ENCODE measurements at places on chromosomes 1 and 21.

- DNase-seq = no peak
Observed at GRCh38 chr1:29626066-29626465, 389.7 kb downstream of the PTPRU start.

GRCh38 chr1:213418268-213419071 is 367.4 kb downstream of the RPS6KC1 start:
- DNase-seq = no peak

- no peak for DNase-seq
Observed at GRCh38 chr1:172778456-172779455, 119.9 kb downstream of the FASLG start.

- no peak for DNase-seq
Observed at GRCh38 chr1:43970502-43970901, 692 bp downstream of the DPH2 start.

DNA sequence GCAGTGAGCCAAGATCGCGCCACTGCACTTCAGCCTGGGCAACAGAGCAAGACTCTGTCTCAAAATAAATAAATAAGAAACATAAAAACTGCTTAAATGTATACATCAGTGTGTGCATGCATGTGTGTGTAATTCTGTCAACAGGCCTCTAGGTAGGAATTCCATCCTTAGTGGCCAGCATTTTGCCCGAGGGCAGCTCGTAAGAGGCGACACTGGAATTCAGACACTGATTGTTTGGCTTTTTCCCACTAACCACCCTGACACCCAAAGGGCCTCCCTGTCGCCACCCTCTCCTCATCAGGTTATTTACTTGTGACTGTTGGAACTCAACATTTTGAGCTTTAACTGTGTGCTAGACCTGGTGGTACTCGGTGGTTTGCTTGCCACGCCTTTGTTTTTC is 64.0 kb upstream of the KIF1B start:
- no peak for DNase-seq

GRCh38 chr1:226061841-226062557 is 517 bp upstream of the H3-3A start:
- peak; percentile 38 for DNase-seq

DNA sequence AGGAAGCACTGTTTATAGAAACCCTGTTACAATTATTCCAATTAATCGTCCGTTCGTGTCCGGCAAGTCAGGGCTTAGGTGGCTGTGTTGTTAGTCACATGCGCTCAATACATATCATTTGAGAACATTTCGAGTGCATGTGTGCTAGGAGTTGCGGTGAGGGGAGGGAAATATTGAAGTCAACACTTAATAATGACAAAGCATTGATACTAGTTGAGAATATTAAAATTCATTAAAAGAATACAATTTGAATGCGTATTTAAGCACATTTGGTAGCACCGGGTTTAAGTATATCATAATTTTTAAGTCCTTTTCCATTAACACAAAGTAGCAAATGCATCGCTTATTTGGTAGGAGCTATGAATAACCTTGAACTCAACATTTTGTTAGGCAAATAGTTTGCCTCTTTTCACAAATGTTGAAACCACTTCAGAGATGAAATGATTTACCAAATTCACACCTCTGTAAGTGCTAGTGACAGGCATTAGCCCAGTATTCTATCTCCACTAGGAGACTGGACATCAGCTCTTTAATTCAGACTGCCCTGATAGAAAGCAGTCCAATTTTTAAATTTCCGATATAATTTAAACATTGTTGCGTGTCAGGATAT is 1.1 kb upstream of the SERBP1 start:
- DNase-seq = no peak

- no peak for DNase-seq
Observed at GRCh38 chr1:1083416-1084371, 9.6 kb upstream of the RNF223 start.

GRCh38 chr1:203367057-203367456 is 16.1 kb upstream of the FMOD start:
- no peak for DNase-seq

- no peak for DNase-seq
Observed at GRCh38 chr21:33291686-33292085, 25.5 kb downstream of the IL10RB start.

DNA sequence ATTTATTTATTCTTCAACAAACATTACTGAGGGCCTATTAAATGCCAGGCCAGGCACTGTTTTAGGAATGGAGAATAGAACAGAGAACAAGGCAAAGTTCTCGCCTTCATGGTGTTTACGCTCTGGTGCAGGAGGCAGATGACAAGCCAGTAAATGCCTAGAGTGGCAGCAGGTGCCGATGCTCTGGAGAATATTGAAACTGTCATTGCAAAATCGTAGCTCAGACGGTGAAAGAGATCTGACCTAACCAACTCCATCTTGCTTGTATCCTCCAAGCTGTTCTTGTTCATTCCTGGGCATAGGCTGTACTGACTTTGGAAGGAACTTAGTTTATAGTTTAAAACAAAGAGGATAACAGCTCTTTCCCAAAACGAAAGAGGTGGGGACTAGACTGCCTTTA is 13.5 kb upstream of the ENO1 start:
- DNase-seq = no peak

DNA sequence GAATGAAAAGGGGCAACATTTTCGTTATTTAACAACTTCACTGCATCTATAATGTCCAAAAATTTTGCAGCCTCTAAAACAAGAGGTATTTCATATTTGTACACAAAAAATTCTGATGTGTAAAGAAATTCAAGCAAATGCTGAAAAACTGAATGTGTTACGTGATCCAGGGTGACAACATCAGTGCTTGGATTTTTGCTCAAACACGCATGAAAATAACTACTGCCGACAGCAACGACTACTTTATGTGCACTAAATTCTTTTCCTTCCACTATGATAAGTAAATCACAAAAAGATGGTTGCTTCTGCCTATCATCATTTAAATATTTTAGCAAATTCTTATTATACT is 53.4 kb upstream of the ASPM start:
- no peak for DNase-seq

- no peak for DNase-seq
Observed at GRCh38 chr1:180923887-180924286, 11.2 kb downstream of the KIAA1614 start.

- no peak for DNase-seq
Observed at GRCh38 chr1:9349331-9349851, 56.7 kb downstream of the SPSB1 start.

GRCh38 chr21:23452384-23453083 is 2154.7 kb downstream of the MRPL39 start:
- no peak for DNase-seq

- no peak for DNase-seq
Observed at GRCh38 chr1:14954210-14954609, 199.3 kb upstream of the TMEM51 start.

DNA sequence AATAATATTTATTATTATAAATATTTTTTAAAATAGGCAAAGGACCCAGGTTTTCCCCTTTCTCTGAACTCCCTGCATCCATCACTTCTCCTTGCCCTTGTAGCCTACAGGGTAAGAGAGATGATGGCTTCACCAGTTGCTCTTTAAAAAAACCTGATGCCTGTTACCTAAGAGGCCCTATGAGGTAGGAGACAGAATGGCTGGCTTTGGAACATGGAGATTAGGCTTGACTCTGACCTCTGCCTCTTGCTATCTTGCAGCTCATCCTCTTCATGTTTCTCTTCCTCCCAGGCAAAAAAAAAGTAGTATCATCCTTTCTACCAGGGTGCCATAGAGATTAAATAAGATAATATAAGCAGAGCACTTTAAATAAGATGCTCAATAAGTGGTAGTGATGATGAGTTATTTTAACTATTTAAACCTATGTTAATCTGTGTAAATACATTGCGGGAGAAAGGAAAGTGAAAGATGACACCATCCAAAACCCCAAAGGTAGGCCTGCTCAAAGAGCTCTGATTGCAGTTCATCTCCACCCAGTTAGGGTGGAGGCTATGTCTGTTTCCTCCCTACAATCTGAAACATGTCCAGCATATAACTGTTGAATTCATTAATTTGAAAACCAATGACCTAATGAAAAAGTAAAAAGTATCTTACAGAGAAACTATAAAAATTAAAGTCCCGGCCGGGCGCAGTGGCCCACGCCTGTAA is 51.8 kb downstream of the RGS2 start:
- no peak for DNase-seq

GRCh38 chr1:233433436-233434210 is 106.1 kb downstream of the MAP3K21 start:
- no peak for DNase-seq

- DNase-seq = no peak
Observed at GRCh38 chr1:58000116-58000515, 546.4 kb downstream of the OMA1 start.

- no peak for DNase-seq
Observed at GRCh38 chr1:240234485-240235210, 143.0 kb downstream of the FMN2 start.

- DNase-seq = no peak
Observed at GRCh38 chr1:66623812-66624211, 89.9 kb downstream of the SGIP1 start.

- DNase-seq = no peak
Observed at GRCh38 chr1:235513495-235514366, 9.5 kb upstream of the B3GALNT2 start.

DNA sequence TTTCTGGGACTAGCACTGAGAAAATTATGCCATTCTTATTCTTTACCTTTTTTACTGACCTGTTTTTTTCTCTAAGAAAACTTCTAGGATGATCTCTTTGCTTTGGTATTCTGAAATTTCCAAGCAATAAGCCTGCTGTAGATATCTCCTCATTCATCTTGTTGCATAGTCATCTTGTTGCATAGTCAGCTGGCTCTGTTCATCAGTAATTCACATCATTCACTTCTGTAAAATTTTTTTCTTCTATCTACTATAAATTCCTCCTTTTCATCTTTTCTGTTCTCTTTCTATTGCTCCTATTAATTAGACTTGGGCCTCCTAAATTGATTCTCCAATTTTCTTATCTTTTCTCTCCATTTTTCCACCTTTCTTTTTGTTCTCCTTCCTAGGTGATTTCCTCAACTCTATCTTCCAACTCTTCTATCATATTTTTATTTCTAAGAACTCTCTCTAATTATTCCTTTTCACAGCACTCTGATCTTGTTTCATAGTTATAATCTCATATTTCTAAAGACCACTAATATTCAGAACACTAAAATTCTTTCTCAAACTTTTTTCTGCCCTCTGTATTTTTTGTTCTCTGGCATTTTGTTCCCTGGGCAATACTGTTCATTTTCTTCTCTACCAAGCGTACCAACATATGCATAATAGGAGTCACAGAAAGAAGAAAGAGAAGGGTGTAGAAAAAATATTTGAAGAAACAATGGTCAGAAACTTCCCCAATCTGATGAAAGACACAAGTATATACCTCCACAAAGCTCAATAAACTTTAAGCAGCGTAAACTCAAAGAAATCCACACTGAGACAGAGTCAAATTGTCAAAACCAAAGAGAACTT is 17.7 kb downstream of the TUT4 start:
- DNase-seq = no peak

DNA sequence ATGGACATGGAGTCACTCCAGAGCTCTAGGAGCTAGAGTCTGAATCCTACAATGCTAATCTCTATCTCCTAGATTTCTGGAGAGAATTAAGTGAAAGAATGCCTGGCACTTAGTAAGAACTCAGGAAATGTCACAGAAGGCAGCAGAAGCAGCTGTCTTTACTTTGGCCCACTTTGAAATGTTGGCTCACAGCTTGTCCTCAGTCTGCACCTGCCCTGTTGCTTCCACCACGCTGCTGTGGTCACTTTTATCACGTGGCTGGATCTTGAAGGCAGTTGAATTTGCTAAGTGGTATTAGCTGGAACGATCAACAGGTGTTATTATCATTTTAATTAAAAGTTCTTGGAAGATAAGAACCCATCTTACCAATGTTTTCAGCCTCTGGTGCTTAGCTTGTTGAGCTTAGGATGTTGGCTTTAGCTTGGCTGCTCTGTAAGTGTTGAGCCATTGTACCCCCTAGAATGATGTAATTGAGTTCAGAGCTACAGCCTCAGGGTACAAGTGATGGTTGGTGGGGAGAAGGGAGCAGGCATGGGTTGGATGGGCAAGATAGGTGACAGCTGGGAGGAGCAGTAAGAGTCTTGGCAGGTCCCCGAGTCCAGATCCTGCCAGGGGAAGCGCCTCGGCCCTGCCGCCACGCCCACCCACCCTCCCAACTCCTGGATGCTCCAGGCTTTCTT is 41.9 kb upstream of the EPS8L3 start:
- no peak for DNase-seq

GRCh38 chr1:154594811-154595210 is 13.2 kb downstream of the ADAR start:
- DNase-seq = no peak

DNA sequence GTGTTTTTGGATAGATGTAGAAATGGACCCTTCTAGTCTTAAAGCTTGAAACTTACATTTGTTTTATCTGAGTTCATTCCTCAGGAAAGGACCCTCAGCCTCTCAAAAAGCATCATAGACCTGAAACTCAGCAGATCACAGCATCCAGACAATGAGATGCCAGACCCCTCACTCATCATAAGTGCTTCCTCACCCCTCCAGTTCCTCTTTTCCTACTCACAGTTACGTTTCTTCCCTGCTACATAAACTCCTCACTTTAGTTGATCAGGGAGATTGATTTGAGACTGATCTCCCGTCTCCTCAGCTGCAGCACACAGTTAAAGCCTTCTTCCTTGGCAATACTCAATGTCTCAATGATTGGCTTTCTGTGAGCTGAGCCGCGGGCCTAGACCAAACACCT is 282.0 kb downstream of the FAM72C start:
- no peak for DNase-seq

DNA sequence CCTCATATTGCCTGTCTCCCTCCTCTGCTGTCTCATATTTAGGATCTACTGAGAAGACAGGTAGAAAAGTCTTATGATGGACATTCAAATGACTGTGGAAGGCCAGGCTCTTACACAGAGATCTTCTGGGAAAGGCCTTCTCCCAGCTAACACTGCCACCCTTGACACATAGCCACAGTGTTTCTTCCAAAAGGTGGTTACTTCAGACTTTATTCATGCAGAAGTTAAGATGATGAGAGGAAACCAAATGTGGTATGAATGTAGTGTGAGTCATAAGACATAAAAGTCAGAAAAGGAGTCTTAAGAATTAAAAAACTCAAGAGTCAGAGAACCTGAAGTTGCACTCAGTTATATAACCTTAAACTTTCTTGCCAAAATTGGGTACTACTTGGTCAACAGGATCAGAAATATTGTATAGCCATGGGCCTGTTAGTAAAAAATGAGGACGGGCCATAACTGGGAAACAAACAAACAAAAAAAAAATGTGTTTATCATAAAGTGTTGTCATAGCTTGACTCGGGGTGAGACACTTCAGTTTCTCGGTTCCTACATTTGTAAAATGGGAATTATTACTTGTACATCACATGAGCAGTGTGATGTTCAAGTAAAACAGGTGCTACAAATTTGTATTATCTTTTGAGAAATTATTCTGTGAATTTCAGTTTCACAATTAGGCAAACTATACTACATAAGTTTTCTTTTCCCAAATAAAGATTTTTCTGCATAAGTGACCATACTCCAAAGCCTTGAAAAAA is 1.2 kb upstream of the DENND1B start:
- peak; percentile 13 for DNase-seq

GRCh38 chr1:215114154-215114933 is 31.8 kb downstream of the KCNK2 start:
- DNase-seq = no peak

- DNase-seq = no peak
Observed at GRCh38 chr1:92210701-92211100, 7.0 kb upstream of the C1orf146 start.
